Globus pallidus (tissue), 1 donor: ENCODE measurements at places on chromosomes 12 and 14.

- DNase-seq, result no peak
These were observed 243 bp upstream of the TOMM20L start for GRCh38 chr14:58395562-58395811.

- DNase-seq, result peak; percentile 85
These were observed 51.4 kb downstream of the A2M start for GRCh38 chr12:9064201-9064814.

DNA sequence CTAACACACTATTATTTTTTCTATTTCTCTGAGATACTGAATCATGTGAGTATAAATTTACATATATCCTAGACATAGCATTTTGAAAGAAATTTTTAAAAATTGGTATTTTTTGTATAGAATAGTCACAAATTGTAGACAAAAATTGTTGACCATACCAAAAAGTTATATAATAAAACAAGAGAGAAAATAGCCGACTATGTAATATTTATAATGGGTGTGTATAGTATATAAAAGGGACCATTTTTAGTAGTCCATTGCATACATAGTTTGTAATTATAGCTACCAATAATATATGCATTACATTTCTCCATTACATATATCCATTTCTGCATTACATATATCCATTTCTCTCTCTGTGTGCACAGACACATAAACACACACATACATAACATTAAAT lies 590.2 kb downstream of the TMTC2 start:
- DNase-seq, result no peak

GRCh38 chr12:121787063-121788025 lies 6.1 kb downstream of the RHOF start:
- no peak for DNase-seq

DNA sequence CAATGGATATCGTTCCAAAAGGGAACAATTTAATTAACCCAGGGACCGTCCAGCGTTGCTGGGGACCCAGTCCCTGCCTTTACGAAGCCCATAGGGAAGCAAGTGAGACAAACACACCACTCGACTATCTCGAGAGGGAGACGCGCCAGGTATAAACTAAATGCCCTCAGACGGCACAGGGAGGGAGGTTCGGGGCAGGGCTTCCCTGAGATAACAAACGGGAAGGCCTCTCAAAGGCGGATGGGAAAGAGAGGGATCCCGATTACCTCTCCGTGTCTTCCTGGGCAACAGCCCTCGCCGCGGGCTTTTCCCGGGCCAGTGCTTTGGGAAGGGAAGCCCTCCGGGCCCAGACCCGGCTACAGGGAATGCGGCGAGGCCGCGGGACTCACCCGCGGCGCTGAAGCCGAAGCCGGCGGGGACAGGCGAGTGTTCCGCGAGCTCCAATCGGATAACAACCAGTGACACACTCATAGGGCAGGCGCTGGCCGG lies 390 bp downstream of the BRAP start:
- DNase-seq, result no peak

- DNase-seq, result no peak
These were observed 189.5 kb downstream of the KITLG start for GRCh38 chr12:88390811-88391210.

DNA sequence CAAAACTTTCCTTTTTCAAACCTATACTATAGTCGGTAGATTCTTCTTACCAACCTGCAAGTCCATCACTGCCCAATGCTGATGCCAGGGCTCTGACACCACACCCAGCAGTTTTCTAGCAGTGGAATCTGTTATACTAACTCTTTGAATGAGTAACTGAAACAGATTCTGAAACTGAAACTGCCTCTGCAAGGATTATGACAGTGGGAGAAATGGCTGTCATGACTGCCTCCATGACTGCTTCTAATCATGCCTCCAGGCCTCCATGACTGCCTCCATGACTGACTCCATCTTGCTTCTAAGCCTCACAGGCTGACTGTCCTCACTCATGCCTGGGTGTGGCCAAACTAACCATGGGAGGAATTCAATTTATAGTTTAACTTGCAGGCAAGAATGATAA lies 29.4 kb upstream of the OXA1L start:
- no peak for DNase-seq

DNA sequence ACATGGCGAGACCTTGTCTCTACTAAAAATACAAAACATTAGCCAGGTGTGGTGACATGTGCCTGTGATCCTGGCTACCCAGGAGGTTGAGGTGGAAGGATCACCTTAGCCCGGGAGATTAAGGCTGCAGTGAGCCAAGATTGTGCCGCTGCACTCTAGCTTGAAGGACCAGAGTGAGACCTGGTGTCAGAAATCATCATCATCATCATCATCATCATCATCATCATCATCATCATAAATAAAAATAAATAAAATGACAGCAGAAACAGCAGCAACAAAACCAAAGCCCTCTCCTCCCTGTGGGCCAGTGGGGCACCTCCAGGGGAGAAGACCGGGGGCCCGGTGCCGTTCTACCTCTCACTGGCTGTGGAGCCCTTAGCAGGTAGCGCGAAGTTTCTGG lies 281.9 kb upstream of the CRY1 start:
- DNase-seq, result no peak

DNA sequence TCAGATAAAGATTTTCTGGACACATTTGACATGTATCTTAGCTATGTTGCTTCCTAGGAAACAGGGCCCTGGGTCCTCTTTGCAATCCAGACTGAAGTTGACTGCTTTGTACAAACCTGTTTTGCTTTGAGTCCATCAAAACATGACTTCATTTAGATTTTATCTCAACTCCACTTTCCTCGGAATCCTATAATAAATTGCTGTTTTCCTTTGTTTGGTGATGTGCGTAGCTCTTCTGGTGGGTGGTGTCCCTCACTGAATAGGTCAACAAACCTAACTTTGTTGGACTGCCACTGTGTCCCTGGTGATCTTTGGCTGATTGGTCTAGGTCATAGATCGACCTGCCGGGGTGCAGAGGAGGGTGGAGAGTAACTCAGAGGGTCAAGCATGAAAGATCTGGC lies 735 bp upstream of the P2RX7 start:
- peak; percentile 60 for DNase-seq

- no peak for DNase-seq
These were observed 28.8 kb upstream of the TCL1B start for GRCh38 chr14:95657454-95657853.

GRCh38 chr12:4807116-4807783 lies 87.0 kb downstream of the GALNT8 start:
- no peak for DNase-seq

DNA sequence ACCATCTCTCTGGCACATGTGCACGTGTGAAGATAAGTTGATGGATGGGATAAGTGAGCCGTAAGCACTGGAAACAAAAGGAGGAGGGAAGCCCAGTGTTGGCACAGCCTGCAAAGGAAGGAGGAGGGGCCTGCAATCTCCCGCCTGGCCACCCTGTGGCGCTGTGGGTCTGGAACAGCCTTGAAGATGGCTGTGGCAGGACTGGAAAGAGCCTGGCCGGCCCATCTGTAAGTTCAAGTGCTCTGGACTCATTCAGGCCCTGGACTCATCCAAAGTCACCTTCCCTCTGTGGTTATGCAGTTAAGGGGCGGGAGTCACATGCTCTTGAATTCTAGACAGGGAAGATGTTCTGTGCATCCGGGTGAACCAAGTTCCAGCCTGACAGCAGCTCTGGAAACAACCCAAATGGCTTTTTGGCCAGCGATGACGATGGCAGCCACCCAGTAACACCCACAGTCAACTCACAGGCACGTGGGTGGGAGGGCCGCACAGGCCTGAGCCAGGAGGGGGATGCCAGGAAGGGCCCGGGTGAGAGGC lies 50.4 kb downstream of the CHGA start:
- peak; percentile 90 for DNase-seq

- peak; percentile 90 for DNase-seq
These were observed at the start of gene HECTD1 for GRCh38 chr14:31207755-31208545. Gene HECTD1, minus strand, starts transcription at chr14:31207793. Its CDS starts 1,857 bp downstream, at chr14:31205936.

- no peak for DNase-seq
These were observed 165.5 kb upstream of the PLXNC1 start for GRCh38 chr12:93982771-93983315.

DNA sequence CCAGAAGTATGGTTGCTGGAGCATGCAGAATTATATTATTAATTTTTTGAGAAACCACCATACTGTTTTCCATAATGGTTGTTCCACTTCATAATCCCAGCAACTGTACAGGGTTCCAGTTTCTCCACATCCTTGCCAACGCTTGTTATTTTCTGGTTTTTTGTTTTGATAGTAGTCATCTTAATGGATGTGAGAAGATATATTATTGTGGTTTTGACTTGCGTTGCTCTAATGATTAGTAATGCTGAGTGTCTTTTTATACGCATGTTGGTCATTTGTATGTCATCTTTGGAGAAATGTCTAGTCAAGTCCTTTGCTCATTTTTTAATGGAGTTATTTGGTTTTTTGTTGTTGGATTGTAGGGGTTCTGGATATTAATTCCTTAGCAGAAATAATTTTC lies 58.1 kb downstream of the DAAM1 start:
- no peak for DNase-seq

DNA sequence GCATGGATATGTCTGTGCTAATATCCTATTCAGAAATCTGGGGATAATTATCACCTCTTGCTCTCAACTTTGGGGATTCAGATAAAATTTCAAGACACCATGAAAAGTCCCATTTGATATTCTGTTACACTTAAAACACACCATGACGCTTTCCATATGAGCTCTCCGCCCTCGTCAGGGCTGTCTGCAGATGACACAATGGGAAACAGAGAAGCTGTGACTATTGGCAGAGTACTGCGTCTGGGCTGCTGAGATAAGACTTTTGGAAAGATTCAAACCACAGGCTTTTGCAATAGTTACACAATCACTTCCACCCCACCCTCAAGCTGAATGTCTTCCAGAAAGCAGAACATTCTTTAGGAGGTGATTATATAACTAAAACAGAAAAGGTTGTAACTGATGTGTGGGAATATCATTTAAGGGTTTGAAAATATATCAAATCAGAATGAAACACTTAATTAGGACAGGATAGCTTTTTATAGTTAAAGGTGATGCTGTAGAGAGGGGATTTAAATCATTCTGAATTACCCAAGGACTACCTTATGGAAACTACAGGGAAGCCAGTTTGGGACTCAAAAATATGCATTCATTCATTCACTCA lies 75.3 kb upstream of the TMPO start:
- DNase-seq, result peak; percentile 72

DNA sequence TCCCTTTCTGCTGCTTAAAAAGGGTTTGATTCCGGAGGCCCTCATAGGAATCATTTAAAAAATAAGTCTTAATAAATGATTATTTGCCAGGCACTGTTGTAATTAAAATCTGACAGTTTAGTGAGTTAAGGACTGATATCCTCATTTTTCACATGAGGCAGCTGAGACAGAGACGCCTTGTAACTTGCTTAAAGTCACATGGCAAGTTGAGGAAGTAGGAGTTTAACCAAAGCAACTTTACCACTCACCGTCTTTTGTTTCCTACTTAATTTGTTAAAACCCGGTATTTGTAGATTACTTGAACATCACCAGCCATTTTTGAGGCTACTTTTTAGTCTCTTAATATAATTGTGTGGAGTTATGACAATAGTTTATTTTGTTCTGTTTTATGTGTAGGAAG lies 2.4 kb downstream of the TIGAR start:
- DNase-seq, result no peak

DNA sequence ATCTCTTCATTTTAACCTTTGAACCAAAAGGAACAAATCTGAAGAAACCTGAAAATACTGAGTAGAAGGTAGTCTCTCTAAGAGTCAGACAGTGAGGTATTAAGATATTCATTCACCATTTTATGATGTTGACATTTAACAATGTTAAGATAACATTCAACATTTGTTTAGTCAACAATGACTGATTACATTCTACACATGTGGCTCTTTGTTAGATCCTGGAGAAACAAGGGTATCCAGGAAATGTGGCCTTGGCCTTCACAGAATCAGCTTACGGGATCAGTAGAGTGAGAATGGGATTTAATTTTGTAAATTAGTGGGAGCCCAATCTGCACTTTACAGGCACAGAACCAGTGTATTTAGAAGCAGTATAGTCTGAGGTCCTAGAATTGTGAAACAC lies 355.5 kb downstream of the KCNH5 start:
- DNase-seq, result no peak
